ENCODE measurements at places on chromosomes 2 and 18. TPM values are rescaled to one million over a fixed set of nuclear protein-coding genes. Genes with fewer than 3 reads are reported as not detected.

DNA sequence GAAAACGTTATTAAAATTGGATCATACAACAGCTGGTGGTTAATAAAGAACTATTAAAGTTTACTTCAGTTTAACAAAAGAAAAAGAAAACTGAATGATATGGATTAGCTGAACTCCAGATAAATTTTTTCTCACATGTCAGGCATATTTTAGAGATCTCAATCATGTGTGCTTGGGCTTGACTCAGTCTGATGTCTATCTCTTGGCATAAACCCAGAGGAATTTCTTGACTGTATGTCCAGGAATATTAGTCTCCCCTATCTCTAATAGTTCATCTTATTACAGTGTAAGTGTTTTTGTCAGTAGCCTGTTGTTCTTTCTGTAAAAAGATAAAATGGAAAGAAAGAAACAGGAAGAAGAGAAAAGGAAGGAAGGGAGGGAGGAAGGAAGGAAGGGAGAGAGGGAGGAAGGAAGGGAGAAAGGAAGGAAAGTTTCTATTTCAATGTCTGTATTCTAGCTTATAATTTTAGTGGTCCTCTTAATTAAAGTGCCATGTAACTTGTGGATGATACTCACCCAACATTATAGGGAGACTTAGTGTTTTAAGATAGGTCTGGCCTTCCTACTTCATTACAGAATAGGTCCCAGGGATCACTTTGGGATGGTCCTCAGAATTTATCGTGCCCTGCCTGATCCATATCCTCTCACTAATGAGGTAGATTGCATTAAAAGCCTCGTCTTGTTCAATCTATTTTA is 99.7 kb upstream of the UGP2 start:
- DNase-seq, result no peak

- no peak for DNase-seq
Observed at GRCh38 chr18:36543030-36543429, 245.5 kb downstream of the FHOD3 start.

Gene PMAIP1
- 4.1 TPM for total RNA-seq

Gene UGGT1
- total RNA-seq, result 39.4 TPM

Gene CCDC85A
- 0.51 TPM for total RNA-seq

Gene RAB17
- 0.68 TPM for total RNA-seq

Gene DCAF17
- 17.6 TPM for total RNA-seq

Gene CYS1
- 7.0 TPM for total RNA-seq
